Activated T-helper 1 cell treated with anti-CD3 and anti-CD28 coated beads, Interleukin-12 subunit alpha, Interleukin-12 subunit beta, Interleukin-2, Interleukin-4 antibody, amounts not matched to agents 30 ng/mL and 10 ng/mL and 1 ng/mL, durations not matched to agents 14 hours and 24 hours and 36 hours (primary cell): ENCODE measurements at places on chromosomes 2 and 18. TPM values are rescaled to one million over a fixed set of nuclear protein-coding genes. Genes with fewer than 3 reads are reported as not detected.
A peak's percentile ranks its signal among the peaks of the same experiment; 100 is the strongest.

DES gene
- total RNA-seq, result not detected in 2 replicates

- no peaks in the 10 kb centered on the region for H3K36me3 ChIP-seq
- no peaks in the 10 kb centered on the region for H3K4me1 ChIP-seq
- no peak overlapping the region for H3K4me3 ChIP-seq
- H3K27me3 ChIP-seq, result no peaks in the 10 kb centered on the region
Measured at GRCh38 chr2:33909945-33910695, 311.0 kb upstream of the FAM98A start.

REEP1 gene
- 0.26 and 0.81 TPM in 2 replicates for total RNA-seq

DNA sequence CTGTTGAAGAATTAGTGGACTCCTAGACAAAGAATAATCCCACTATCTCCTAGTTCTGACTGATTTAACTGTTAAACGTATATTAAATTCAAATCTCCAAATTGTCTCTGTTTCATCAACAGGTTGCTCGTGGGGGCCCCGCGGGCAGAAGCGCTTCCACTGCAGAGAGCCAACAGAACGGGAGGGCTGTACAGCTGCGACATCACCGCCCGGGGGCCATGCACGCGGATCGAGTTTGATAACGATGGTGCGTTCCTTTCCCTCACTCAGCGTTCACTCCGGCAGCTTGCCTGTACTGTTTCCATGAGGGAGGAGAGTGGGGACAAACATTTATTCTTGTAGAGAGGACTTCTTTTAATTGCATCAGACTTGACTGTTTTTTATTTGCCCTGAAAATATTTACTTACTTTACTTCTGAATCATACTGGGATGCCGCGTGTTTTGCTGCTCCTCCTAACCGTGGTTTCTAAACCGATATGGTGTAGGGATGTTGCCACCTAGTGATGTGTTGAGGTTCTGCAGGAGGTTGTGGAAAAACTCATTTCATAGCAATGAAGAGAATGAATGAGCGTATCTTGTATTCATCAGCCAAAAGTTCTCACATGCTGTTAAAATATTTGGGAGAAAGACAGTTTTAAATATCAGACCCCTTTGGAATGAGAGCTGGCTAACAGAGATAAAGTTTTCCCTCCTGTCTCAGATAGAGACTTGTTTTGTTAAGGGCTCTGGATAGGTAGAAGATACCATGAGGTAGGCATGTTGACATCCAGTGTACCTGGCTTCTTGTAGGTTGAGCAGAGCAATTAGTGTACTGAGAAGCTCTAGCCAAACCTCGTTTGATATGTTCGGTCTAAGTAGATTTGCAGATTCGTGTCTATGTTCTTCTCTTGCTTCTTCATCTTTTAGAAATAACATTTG lies 38.3 kb downstream of the ITGA6 start:
- H3K4me3 ChIP-seq, result peak overlapping the region; percentile 15
- peaks cover 54% of the 10 kb centered on the region for H3K4me1 ChIP-seq
- peaks cover 16% of the 10 kb centered on the region for H3K36me3 ChIP-seq
- H3K27ac ChIP-seq, result no peak overlapping the region
- peak; percentile 61 for DNase-seq
- no peaks in the 10 kb centered on the region for H3K27me3 ChIP-seq

DNA sequence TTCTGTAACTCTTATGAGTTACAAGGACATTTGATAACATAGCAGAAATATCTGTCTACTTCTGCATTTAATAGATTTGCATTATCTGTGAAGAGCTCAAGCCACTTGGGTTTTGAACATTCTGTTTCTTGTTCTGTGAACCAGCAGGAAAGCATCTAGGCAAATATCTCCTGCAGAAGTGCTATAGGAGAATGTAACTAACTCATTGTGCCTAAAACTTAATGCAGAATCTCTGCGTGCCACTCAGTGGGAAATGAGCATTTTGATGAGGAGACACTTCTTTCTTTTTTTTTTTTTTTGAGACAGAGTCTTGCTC lies 63.5 kb downstream of the MYOM1 start:
- no peak overlapping the region for H3K4me3 ChIP-seq
- no peak overlapping the region for H3K27ac ChIP-seq
- H3K4me1 ChIP-seq, result peaks cover 7% of the 10 kb centered on the region
- peaks cover 3% of the 10 kb centered on the region for H3K27me3 ChIP-seq
- no peak for DNase-seq

DNA sequence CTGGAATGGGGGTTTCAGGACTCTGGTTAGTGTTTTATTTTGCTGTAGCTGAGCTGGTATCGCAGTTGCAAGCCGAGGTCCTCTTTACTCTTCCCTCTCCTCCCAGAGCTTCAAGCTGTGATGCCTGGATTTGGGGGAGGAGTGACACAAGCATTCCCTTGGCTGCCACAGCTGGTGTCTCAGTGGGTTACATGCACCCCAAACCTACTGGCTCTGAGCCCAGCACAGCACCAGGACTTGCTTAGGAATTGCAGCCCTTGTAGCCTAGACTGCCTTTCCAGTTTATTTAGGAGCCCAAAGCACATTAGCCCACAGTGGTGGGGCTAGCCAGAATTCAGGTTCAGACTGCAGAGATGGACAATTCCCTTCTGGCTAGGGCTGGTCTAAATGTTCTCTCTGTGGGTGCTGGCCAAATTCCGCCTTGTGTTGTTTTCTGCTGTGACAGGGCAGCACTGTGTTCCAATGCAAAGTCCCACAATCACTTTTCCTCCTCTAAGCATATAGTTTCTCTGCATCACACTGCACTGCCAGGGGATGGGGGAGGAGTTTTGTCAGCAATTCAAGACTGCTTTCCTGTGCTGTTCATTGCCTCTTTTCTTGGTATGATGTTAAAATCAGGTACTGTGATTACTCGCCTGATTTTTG lies 122.8 kb downstream of the SLC4A10 start:
- no peaks in the 10 kb centered on the region for H3K36me3 ChIP-seq
- DNase-seq, result no peak
- H3K4me3 ChIP-seq, result no peak overlapping the region
- H3K27me3 ChIP-seq, result peaks cover 10% of the 10 kb centered on the region
- H3K4me1 ChIP-seq, result no peaks in the 10 kb centered on the region
- H3K27ac ChIP-seq, result no peak overlapping the region

DNA sequence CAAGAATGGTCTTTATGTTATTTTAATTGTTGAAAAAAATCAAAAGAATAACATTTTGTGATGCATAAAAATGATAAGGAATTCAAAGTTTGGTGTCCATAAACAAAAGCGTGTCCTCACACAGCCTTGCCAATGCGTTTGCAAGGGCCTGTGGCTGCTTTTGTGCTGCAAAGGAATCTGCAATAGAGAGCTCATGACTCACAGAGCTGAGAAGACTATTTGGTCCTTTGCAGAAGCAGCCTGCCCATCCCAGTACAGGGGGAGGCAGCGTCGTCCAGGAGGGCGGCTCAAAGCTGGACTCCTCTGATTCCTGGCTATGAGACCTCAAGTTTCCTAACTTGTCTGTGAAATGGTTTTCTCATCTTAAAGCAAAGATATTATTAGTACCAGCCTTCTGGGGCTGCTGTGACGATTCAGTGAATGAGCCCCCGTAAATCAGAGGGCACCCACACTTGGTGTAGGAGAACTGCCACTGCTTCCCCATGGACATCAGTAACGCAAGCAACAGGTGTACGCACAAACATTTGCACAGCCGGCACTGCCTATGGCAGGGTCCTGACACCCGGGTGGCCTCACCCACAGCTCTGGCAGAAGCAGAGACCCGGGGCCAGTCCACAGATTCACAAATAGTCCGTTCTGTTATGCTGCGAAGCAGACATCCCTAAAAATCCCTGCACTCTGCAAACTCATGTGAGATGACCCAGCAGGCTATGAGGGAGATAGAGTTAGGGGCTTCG lies 70.6 kb upstream of the ASAP2 start:
- no peaks in the 10 kb centered on the region for H3K4me1 ChIP-seq
- no peak overlapping the region for H3K27ac ChIP-seq
- H3K27me3 ChIP-seq, result peaks cover 7% of the 10 kb centered on the region
- no peaks in the 10 kb centered on the region for H3K36me3 ChIP-seq

DNA sequence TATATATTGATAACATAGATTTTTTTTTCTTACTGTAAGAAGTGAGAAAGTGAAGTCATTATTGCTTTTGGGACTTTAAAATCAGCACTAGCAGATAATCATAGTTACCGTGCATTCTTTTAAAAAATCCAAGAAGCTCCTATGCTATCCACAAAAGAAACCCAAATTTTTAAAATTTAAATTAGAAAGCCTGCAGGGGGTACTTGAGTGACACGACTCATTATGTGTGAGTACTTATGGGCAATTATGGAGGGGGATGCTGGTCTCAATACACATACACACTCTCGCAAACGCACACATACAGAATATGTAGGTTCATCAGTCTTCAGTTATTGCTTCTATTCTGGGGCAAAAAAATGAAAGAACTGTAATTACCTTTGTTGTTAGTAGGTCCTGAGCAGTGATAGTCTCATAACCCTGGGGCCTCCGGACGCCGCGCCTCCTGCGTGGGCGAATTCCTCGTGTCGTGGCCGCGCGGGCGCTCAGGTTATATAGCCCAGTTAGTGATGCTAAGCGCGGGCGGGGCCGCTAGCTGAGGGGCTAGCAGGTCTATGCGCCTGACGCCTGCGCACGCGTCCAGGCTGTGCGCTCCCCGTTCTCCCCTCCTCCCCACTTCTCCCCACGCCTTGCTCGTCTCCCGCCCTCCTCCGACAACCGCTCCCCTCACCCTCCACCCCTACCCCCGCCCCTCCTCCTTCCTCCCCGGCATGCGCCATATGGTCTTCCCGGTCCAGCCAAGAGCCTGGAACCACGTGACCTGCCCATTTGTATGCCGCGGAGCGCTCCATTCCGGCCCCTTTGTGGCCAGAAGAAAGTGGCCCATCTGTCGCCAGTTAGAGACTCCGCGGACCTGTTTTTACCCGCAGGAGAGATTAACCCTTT lies at the start of gene NEUROD1:
Gene NEUROD1 (minus strand): TSS at position 463 of the 882 bp plus-strand sequence. CDS start 1,657 bp downstream, outside the sequence.
- H3K27ac ChIP-seq, result peak within 1 kb of the TSS; percentile 85
- H3K27me3 ChIP-seq, result peaks cover 81% of the 10 kb centered on the region
- H3K4me3 ChIP-seq, result peak within 1 kb of the TSS; percentile 25
- H3K36me3 ChIP-seq, result peaks cover 9% of the 10 kb centered on the region

GRCh38 chr2:30266051-30266621 lies 34.8 kb downstream of the LBH start:
- H3K27me3 ChIP-seq, result no peaks in the 10 kb centered on the region
- H3K27ac ChIP-seq, result peak overlapping the region; percentile 97
- peaks cover 82% of the 10 kb centered on the region for H3K4me1 ChIP-seq
- H3K4me3 ChIP-seq, result peak overlapping the region; percentile 84

GRCh38 chr18:57839942-57840381 lies 36.8 kb upstream of the ATP8B1 start:
- no peak for DNase-seq
- no peak overlapping the region for H3K4me3 ChIP-seq
- peaks cover 24% of the 10 kb centered on the region for H3K27me3 ChIP-seq
- peaks cover 30% of the 10 kb centered on the region for H3K4me1 ChIP-seq
- no peak overlapping the region for H3K27ac ChIP-seq

VIT gene
- total RNA-seq, result not detected in 2 replicates

GRCh38 chr2:30288561-30288960 lies 57.2 kb downstream of the LBH start:
- DNase-seq, result no peak
- H3K27ac ChIP-seq, result peak overlapping the region; percentile 49
- H3K36me3 ChIP-seq, result peaks cover 3% of the 10 kb centered on the region
- H3K4me3 ChIP-seq, result no peak overlapping the region

- H3K4me1 ChIP-seq, result peaks cover 26% of the 10 kb centered on the region
- no peak for DNase-seq
- H3K27me3 ChIP-seq, result peaks cover 35% of the 10 kb centered on the region
- H3K27ac ChIP-seq, result no peak overlapping the region
- no peaks in the 10 kb centered on the region for H3K36me3 ChIP-seq
Measured at GRCh38 chr2:179268277-179268925, 3.8 kb upstream of the SESTD1 start.

ZNF512 gene
- total RNA-seq, result 24.6 and 25.0 TPM in 2 replicates

- H3K4me3 ChIP-seq, result no peak overlapping the region
- H3K36me3 ChIP-seq, result no peaks in the 10 kb centered on the region
- no peaks in the 10 kb centered on the region for H3K27me3 ChIP-seq
Measured at GRCh38 chr2:2842466-2842865, 511.4 kb upstream of the MYT1L start.

DNA sequence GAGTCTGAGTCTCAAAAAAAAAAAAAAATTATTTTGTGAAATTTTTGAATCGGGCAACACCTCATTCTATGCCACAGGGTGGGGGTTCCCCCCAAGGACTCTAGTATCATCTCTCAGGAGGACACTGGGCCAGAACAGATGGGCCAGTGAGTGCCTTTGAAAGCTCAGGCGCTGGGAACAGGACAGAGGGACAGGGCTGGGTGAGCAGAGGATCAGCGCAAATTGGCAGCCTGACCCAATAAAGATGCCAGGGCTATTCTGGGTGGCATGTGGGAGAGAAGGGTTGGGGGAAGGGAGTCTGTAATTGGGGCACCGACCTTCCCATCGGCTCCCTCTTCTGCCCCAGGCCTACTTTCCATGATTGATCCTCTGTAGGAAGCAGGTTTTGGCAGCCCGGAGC lies 44.0 kb downstream of the KIF3C start:
- no peaks in the 10 kb centered on the region for H3K36me3 ChIP-seq
- DNase-seq, result no peak

OR6B2 gene
- not detected in 2 replicates for total RNA-seq

DNA sequence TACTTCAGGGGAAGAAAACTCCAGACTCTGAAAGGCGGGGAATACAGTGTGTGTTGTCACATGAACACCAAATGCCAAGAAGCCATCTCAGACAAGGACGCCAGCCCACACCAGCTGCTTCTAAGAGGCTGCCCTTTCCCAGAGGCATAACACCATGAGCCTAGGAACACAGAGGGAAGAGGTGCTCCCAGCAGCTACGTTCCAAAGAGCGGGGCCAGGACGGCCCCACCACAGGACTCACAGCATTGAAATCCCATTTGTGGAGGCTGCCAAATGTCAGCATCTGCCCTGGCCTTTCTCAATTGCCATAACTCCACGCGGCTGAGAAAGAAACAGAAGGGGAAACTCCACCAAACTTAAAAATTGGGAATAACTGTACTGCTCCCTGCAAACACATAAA lies 20.1 kb upstream of the ID2 start:
- H3K36me3 ChIP-seq, result no peaks in the 10 kb centered on the region
- peaks cover 14% of the 10 kb centered on the region for H3K27me3 ChIP-seq
- no peak overlapping the region for H3K27ac ChIP-seq
- no peak overlapping the region for H3K4me3 ChIP-seq
- H3K4me1 ChIP-seq, result peaks cover 19% of the 10 kb centered on the region
- DNase-seq, result no peak

GRCh38 chr2:161488131-161488699 lies 72.1 kb downstream of the TBR1 start:
- H3K4me1 ChIP-seq, result no peaks in the 10 kb centered on the region
- no peak overlapping the region for H3K4me3 ChIP-seq
- H3K27me3 ChIP-seq, result peaks cover 5% of the 10 kb centered on the region
- H3K36me3 ChIP-seq, result no peaks in the 10 kb centered on the region
- no peak for DNase-seq

GRCh38 chr2:231483398-231484329 lies 19.4 kb upstream of the NCL start:
- peak; percentile 16 for DNase-seq
- H3K27me3 ChIP-seq, result peaks cover 2% of the 10 kb centered on the region
- peak overlapping the region; percentile 86 for H3K27ac ChIP-seq
- H3K4me1 ChIP-seq, result peaks cover 6% of the 10 kb centered on the region
- peak overlapping the region; percentile 77 for H3K4me3 ChIP-seq
- peaks cover 1% of the 10 kb centered on the region for H3K36me3 ChIP-seq

GRCh38 chr2:705971-706511 lies 28.8 kb upstream of the TMEM18 start:
- peaks cover 10% of the 10 kb centered on the region for H3K27me3 ChIP-seq
- H3K4me1 ChIP-seq, result no peaks in the 10 kb centered on the region
- no peaks in the 10 kb centered on the region for H3K36me3 ChIP-seq
- H3K4me3 ChIP-seq, result no peak overlapping the region
